ENCODE measurements at places on chromosomes 12 and 14.

- DNase-seq: no peak
These were observed 138.5 kb upstream of the SRRM4 start for GRCh38 chr12:118842866-118843265.

GRCh38 chr12:41205070-41205709, 17.1 kb downstream of the PDZRN4 start:
- DNase-seq: no peak

- peak; percentile 20 for DNase-seq
These were observed 415.4 kb upstream of the CCDC196 start for GRCh38 chr14:66070542-66071319.

DNA sequence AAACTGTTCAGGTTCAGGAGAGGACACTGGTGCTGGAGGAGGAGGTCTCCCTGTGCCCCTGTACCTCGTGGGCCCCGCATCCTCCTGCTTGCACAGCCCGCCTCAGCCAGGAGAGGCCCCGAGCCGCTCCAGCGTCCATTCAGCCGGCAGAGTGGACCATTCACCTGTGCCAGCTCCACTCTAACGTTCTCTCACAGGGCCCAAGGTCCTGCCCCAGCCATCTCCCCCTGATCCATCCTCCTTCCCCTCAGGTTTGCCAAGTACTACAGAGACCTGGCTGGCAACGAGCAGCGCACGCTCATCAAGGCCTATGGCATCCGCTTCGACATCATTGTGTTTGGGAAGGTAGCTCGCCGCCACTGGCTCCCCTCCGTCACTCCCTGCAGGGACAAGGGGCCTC, 22.2 kb downstream of the P2RX4 start:
- DNase-seq: no peak

DNA sequence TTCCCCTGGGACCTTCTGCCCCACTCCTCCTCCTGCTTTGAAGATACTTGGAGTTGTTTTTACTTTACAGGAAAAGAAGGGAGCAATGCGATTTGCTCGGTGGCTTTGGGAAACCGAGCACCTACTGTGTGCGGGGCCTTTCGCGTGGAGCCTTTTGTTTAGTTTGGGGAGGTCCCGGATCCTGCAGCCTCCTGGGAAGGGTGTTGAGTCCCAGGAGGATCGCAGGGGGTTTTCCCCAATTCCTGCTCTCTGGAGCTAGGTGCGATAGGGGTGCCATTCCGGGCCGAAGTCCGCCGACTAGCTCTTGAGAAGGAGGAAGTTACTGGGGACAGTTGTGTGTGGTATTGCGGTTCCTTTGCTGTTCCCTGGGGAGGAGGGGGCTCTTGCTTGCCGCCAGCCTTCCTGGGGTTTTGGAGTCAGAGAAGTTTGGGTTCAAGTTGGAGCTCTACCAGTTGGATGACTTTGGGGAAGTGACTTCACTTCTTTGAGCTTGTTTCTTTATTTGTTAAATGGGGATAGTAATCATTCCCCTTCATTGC, 1.1 kb downstream of the BRI3BP start:
- no peak for DNase-seq

DNA sequence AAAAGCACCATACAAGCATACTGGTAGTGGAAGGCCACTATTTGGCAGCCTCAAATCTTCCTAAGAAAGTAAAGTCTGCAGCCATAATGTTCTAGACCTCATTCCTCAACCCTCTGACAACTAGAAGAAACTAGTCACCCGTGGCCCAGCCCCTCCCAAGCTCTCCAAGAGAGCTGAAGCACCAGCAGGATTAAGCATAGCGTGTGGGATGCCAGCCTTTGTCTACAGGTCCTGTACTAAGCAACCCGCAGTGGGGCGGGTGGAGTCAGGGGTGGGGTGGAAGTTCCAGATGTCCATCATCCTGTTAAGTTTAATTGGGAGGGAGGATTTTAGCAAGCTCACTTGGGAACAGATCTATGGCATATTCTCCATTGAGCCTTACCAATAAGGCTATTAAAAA, 14.2 kb downstream of the SLC11A2 start:
- DNase-seq: no peak

DNA sequence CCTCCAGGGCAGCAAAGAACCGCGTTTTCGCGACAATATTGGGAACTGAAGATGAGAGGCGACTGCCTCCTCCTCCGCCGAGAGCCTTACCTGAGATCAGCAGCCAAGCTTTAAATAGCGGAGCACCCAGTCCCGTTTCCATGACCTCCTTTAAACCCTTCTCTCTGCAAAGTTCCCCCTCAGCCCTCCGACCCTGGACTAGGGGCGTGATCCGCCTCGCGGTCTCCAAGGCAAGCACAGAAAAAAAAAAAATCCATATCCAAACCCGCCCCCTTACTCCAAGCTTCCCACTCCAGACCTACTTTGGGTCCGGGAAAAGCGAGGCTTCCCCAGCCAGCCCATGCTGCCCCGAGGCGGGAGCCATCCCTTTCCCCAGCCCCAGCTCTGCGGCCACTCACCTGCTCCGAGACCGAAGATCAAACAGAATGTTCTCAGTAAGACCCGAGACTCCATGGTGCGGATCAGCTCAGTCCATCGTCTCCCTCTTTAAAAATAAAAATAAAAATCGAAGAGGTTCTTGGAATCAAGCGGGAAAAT, 630 bp downstream of the NELL2 start:
- no peak for DNase-seq

GRCh38 chr12:66851134-66851533, 172.3 kb upstream of the GRIP1 start:
- DNase-seq: no peak

DNA sequence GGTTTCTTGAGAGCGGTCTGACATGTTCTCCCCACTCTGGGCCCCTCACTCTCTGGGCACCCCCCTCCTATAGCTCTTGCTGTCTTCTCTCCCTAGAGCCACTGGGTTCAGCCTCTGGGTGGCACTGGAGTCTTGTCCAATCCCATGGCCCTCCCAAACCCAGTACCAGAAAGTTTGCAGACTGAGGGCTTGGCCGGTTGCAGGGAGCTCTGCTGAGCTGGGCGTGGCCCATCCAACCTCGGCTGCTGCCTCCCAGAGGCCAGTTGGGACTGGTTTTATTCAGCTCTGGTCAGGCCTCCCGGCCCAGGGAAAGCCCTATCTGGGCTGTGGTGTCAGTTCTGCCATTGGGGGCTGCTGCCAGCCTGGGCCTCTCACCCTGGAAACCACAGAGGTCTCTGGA, 37.9 kb downstream of the ISCA2 start:
- no peak for DNase-seq

DNA sequence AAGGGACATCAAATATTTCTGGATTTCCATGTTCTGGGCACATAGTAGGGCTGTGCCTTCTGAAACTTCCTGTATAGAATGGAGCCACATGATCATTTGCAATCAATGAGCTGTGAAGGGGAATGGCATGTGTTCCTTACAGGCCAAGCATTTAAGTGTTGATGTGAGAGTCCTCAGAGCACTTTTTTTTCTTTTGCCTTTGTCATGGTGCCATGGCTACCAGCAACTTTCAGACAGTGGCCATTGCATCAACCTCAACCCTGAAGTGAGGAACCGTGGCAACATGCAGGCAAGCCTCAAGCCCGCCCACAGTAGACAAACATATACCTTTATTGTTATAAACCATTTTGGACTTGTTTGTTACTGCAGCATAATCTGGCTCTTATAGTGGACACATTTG, 948.1 kb downstream of the NRXN3 start:
- DNase-seq: no peak

GRCh38 chr12:116516657-116517056, 42.5 kb upstream of the MAP1LC3B2 start:
- no peak for DNase-seq

DNA sequence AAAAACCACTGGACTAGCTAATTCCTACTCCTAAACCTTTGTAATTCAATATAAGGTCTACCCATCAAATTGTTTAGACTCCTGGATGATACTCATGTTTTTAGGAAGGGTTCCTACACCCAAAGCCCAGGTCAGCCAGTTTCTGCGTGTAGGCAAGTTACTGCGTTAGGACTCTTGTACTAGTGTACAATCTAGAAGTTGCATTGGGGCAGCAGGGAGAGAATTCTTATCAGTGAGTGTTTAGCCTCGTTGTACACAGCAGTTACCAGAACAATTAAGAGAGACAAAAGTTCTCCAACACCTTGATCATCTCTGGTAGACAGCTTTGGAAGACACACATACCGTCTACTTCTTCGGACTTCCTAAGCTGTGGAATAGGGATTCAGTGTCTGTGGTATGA, 29.2 kb downstream of the FBXL14 start:
- DNase-seq: no peak

All from NCI-H774 (cell line).